ENCODE measurements at places on chromosomes 11 and 22.

DNA sequence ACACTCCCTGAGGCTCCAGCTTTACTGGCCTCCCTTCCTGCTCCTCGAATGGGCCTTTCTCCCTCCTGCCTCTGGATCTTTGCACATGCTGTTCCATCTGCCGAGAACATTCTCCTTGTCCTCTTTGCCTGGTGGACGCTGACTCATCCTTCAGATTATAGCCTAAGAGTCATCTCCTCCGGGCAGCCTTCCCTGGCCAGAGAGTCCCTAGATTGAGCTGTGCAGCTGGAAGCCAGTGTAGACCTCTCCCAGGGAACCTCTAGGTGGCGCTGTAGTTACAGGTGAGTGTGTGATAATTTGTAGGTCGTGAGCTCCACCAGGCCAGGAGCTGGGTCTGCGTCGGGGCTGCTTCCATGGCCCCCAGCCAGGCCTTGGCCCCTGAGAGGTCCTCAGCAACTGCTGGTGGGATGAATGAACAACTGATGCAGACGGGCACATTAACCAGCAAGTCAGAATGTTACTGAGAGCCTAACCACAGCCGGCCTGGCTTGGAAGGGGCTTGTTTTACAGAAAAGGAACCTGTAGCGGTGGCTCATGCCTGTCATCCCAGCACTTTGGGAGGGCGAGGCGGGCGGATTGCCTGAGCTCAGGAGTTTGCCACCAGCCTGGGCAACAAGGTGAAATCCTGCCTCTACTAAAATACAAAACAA lies 8.7 kb downstream of the PNPLA5 start:
- DNase-seq, result no peak

GRCh38 chr11:27186580-27186979 lies 146.0 kb downstream of the BBOX1 start:
- DNase-seq, result no peak

GRCh38 chr22:39176143-39176713 lies 23.7 kb upstream of the CBX7 start:
- peak; percentile 87 for DNase-seq

- no peak for DNase-seq
These were observed 1538.9 kb upstream of the RAG2 start for GRCh38 chr11:38136887-38137286.

DNA sequence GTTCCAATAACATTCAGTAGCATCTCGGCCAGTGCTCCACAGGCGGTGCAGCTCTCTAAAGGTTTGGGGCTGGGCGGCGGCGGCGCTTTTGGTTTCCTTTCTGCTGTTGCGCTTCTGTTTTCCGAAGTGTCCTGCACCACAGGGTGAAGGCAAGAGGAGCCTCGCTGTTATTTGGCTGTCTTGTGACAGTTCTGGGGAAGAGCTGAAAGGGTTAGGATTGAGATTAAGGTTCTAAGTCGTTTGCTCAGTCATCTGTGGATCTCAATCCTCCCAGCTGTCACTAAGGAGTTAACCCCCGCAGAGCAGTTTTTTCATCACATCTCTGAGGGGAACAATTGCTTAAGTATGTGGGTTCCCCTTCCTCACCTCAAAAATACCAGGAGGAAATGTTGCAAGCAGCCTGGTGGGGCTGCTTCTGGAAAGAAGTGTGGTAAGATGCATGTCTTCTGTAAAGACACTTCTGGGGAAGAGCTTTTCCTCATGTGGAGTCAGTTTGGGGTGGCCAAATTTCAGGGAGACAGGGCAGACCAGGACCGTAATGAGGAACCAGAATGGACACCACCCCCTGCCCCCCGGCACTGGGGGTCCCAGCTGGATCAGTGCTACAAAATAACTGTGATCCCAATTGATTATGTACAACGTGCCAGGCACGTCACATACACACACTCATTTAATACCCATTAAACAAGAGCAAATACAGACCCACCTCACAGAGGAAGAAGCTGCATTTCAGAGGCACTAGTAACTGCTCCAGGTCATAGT lies 14.2 kb downstream of the TMEM121B start:
- no peak for DNase-seq

DNA sequence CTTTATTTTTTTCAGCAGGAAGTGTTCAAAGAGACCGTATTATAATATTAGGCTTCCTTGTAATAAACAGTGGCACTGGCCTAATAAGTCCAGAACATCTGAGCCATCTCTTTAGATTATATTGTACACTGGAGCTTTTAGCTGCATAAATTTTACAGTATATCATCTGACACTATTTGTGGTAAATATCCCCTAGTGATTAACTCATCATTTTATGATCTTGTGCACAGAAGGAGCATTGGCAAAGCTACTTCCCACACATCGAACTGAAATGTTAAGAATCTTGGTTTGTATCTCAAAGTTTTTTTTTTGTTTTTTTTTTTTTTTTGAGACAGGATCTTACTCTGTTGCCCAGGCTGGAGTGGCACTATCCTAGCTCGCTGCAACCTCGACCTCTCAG lies 162.7 kb downstream of the HIPK3 start:
- no peak for DNase-seq

DNA sequence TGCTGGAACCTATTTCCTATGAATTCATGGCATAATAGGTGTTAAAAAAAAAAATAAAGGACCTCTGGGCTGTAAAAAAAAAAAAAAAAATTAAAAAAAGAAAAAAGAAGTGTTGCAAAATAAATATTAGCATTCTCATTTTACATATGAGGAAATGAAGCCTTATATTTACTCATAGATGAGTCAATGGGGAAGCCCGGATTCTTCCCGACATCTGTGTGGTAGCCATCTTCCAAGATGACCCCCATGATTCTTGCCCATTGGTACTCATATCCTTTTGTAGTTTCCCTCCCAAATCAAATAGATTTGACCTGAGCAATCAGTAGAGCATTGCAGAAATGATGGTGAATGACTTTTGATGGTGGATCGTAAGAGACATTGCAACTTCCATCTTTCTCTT lies 3.0 kb upstream of the SWAP70 start:
- no peak for DNase-seq

DNA sequence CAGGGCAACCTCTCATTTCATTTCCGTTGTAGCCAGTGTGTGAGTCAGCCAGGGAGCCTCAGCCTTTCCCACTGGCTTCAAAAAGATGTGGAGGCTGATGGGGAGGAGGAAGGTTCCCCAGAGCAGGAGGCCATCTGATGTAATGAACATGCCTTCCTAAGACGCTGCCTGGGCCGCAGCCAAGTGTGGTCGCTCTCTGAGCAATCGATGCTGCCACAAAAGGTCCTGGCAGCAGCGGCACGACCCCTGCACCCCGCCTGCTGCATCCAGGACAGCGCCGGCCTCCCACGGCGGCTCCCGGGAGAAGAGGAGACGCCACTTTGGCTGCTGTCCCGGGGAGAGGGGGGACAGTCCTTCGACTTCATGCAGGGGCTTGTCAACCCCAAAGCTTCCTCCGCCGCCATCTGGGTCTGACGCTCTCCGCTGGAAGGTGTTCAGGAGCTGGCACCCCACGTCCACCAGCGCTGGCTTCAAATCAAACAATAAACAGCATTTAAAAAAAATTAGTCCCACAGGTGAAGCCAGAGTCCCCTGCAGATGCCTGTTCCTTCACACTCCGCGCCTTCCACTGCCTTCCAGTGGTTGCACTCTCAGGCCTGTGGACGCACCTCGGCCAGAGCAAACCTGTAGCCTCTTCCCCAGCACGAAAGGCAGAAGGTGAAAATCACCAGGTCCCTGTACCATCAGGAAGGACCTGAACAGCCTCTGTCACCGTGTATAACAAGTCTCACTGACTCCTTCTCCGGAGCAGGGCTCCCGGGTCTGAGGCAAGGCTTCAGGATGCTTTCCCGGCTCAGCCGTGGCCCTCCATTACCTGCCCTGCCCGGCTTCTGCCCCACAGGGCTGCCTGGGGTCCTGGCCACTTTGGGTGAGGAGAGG lies 930.7 kb downstream of the BRD1 start:
- DNase-seq, result no peak

DNA sequence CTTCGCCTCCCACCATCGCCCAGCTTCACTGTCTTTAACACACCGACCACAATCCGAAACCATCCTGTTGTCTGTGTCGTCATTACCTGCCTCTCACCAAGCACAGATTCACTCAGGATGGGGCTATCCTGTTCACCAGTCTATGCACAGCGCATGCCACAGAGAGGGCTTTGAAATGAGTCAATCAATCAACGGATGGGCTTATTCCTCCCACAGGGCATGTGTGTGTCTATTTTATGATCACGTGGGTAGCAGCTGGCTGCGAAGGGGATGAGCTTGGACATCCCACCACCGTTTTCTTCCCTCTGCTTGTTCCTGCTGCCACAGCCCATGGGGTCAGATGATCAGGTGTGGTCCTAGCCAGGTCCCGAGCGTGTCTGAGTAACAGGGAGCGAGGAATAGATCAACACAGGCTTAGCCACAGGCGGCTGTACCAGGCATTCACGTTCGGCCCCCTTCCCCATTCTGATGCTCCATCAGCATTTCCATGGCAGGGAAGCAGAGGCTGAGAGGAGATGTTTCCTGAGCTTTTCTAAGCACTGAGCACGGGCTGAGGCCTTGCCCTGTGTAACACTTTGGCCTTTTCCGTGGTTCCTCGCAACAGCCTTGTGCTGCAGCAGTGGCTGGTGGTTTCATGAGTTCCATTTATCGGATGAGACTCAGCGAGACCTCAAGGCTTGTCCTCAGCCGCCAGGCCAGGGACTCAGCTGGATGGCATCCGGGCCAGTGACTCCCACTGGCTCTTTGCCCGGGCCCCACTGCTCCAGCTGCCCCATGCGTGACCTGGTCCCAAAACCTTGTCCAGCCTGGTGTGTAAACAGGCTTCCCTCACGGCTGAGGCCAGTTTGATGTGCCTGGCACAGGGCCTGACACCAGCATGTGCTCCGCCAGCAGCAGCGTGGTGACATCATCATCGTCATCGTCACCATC lies 48.1 kb upstream of the FGF3 start:
- no peak for DNase-seq

GRCh38 chr11:64373598-64373974 lies 14.6 kb downstream of the RPS6KA4 start:
- DNase-seq, result no peak

DNA sequence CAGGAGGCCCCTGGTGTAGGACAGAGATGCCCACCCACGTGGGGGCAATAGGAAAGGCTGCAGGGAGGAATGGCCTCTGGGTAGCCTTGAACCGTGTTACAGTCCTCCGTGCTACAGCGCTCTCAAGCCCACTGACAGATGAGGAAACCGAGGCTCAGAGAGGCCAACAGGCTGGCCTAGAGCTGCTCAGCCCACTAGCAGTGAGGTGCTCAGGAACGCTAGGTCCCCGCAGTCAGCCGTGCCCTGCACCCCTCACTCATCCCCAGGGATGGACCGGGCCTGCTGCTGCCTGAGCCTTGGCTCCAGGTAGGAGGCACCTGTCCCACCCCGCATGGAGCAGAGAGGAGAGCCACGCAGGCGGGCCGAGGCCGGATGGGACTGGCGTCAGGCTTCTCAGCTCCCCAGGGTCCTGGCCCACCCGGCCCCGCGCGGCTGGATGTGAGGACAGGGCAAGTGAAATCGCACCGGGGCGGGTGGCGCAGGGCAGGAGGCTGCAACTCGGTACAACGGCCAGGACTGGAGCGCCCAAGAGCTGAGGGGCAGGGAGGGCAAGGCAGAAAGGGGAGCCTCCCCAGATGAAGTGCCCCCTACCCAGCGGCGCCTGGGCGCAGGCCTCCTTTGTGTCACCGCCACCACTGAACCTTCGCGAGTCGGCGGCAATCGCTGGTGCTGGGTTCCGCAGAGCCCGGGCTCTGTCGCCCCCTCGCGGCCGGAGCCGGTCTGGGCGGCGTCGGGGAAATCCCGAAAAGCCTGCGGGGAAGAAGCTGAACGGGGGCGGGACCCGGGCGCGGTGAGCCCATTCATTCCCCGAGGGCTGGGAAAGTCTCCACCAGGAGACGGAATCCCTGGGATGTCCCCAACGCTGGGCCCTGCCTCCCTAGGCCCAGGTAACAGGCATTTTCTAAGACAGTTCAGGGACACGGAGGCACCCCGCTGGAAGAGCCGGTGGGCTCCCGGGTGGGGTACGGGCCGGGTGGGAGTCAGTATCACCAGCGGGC lies 8.4 kb upstream of the SLC2A11 start:
- DNase-seq, result peak; percentile 85

DNA sequence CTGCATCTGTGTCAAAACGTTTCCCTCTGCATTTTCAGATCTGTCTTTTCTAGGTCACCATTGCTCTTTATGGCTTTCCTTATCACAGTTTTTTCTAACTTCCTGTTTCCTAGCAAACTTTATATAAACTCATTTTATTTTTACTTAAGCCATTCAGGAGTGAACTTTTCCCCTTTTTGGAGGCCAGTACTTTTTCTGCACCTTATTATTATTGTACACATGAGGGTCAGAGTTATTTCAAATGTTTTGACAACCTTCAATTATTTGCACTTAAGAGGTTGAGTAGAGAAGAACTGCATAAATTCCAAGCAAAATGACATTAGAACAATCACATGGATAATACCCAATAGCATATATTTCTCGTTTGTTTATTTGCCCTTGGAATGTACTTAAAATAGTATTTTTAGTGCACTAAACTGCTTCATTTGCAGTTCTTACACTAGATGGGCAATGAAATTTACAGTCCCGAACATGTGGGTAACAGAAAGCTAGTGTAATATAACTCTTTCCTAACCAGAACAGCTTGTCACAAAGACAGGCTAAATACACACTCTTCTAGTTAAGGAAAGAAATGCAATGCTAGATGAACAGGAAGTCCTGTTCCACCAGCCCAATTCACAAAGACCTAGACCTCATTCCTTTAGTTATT lies 79.5 kb downstream of the UBASH3B start:
- no peak for DNase-seq

GRCh38 chr11:111978028-111978771 lies 41.1 kb downstream of the DIXDC1 start:
- DNase-seq, result peak; percentile 73

GRCh38 chr22:35411102-35411501 lies 11.2 kb downstream of the MCM5 start:
- DNase-seq, result no peak

GRCh38 chr11:48028914-48029680 lies 48.7 kb downstream of the PTPRJ start:
- no peak for DNase-seq

GRCh38 chr11:17383461-17383860 lies 5.0 kb downstream of the KCNJ11 start:
- no peak for DNase-seq

DNA sequence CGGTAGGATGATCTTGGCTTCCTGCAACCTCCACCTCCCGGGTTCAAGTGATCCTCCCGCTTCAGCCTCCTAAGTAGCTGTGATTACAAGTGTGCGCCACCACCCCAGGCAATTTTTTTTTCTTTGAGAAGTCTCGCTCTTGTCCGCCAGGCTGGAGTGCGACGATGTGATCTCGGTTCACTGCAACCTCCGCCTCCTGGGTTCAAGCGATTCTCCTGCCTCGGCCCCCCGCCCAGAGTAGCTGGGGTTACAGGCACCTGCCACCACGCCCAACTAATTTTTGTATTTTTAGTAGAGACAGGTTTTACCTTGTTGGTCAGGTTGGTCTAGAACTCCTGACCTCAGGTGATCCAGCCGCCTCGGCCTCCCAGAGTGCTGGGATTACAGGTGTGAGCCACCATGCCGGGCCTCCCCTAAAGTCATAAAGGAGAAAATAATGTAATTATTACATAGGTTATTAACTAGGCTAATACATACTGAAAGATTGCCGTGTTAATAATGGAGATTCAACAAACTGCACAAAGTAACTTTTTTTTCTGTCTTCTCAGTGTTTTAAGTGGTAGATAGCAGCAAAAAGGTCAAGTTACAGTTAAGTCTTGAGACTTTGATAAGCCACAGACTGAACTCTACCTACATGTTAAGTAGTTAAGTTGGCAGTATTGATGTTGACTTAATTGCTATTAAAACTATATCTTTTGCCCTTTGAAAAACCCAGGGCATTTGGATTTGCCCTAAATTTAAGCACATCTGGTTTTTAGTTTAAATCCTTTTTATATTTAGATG lies 3.9 kb downstream of the CAPRIN1 start:
- DNase-seq, result no peak

- no peak for DNase-seq
These were observed 6.7 kb downstream of the RNF141 start for GRCh38 chr11:10534316-10534715.
